CD4-positive, CD25-positive, alpha-beta regulatory T cell (primary cell): ENCODE measurements at places on chromosomes 1 and 21. TPM values are rescaled to one million over a fixed set of nuclear protein-coding genes. Genes with fewer than 3 reads are reported as not detected.
A peak's percentile ranks its signal among the peaks of the same experiment; 100 is the strongest.

GRCh38 chr1:228143480-228144192 is 3.6 kb downstream of the GUK1 start:
- DNase-seq, result no peak

DNA sequence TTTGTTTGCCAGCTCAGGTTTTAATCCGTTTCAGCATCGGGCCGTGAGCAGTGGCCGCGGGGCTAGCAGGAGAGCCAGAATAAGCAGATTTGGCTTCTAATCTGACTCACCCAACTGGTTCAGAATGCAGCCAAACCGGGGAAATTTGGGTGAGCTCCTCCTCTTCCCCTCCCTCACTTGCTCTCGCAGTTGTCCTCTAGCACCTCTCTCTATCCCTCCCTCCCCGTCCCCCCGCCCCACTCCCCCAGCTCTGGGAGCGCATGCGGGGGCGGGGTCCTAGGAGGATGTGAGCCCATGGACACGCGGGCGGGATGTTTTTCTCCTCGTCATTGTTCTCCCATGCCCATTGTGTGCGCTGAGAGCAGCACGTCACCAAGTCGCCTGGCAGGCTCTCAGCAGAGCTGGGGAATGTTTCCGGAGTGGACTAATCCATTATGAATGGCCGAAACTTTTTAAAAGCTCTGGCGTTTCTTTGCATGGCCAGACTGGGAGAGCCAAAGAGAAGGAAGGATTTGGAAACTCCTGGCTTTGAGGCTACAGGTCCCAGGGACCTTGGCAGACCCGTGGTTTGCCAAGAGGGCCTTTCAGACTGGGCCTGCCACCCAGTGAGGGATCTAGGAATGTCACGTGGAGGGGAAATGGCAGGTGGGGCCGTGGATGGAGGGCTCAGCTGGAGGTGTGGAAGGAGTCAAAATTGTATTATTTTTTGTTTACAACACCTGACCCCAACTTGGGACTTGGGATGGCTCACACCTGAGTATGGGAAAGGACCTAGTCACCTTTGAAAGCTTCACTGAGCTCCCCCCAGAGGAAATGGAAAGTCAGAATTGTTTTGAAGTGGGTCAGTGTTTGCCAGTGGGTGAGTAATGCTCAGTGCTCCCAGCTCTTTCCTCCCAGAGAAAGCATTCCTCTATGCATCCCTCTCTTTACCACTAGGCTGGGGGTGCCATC is 39.2 kb downstream of the CDK18 start:
- DNase-seq, result no peak

DNA sequence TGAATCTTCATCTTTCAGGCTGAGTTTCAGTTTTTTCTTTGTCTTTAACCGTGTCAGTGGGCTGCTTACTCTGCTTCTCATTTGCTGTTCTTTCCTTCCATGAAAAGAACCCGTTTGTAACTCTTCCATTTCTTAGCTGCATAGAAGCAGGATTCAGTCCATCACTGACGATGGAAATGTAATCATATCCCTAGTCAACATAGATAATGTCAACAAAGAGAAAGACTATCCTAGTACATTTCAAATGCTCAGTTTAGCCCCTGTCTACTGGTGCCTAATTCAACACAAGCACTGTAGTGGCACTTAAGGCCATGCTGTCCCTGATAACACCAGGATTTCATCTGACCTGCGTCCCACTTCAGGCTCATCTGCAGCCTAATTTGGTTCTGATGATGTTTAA is 376 bp downstream of the GBP1 start:
- no peak for DNase-seq

Gene FCRL1
- 1.7 TPM for polyA plus RNA-seq

Gene RPE65
- polyA plus RNA-seq, result not detected

Gene CYP4A22
- not detected for polyA plus RNA-seq

DNA sequence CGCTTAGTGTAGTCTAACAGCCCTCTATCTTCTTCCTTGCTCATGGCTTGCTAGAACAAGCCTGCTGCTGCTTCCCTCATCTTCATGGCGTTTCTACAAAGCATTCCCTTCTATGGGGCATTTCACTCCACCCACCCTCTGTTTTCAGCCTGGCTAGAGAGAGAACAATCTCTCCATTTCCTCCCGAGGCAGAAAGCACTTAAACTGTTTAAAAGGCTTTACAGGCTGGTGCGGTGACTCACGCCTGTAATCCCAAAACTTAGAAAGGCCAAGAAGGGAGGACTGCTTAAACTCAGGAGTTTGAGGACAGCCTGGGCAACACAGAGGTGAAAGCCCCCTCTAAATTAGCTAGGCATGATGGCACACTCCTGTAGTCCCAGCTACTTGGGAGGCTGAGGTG is 17.8 kb downstream of the ORC1 start:
- DNase-seq, result no peak

Gene A3GALT2
- polyA plus RNA-seq, result not detected

GRCh38 chr1:2236695-2237677 is 8.9 kb downstream of the SKI start:
- peak; percentile 63 for DNase-seq
